ENCODE measurements at places on chromosomes 4 and X.

- DNase-seq: no peak
These were observed 604.6 kb upstream of the GRIA3 start for GRCh38 chrX:122579526-122579925.

DNA sequence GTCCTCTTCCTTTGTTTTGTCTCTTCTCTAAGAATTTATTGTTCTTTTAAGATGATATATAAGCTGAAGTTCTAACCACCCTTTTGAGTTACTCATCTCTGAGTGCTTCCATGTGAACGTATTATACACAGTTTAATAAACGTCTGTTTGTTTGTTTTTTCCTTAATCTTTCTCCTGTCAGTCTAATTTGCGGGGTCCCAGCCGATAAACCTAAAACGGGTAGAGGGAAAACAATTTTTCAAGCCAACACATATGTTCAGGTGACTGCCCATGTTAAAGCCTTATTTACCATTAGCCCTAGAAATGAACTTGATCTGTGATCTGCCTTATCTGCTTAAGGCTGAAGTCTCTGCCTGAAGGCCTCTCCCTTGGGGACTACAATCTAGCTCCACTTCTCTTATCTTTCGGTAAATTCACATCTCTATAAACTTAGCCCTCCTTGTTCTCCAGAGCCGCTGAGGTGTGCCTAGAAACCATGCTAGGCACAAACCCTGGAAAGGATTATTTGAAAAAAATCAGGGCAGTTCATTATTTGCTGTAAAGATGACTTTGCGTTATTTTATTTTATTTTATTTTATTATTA, 158.8 kb downstream of the CAMK2D start:
- no peak for DNase-seq

GRCh38 chr4:65661471-65661870, 8.8 kb downstream of the EPHA5 start:
- no peak for DNase-seq

GRCh38 chr4:36310793-36311192, 29.4 kb downstream of the DTHD1 start:
- no peak for DNase-seq

GRCh38 chr4:177408023-177408422, 34.2 kb downstream of the AGA start:
- DNase-seq: no peak

- no peak for DNase-seq
These were observed 52.0 kb upstream of the TMSB15B start for GRCh38 chrX:103910430-103910829.

DNA sequence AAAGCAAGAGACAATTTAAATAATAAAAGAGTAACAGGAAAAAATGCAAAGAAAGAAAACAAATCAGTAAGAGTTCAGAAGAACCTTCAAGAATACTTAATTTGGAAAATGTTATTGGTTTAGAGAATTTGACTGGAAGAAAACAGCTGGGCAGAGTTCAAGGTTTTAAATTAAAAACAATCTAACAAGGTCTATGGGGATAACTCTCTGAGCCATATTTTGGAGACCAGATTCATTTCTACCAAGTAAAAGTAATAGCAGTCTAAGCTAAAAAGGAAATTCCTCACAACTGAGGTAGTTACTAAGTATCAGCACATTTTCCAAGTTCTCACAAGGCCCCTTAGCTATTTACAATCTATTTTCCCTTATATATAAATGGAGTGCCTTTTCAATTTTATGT, 82.4 kb upstream of the TFDP3 start:
- DNase-seq: no peak

Measured in stimulated activated CD4-positive, alpha-beta T cell treated with anti-CD3 and anti-CD28 coated beads, Interleukin-12 subunit alpha, Interleukin-12 subunit beta, amount 100 ng/mL, for 4 hours (primary cell).